Activated T-helper 1 cell treated with anti-CD3 and anti-CD28 coated beads, Interleukin-2, amount 50 U/mL, for 16 hours (primary cell): ENCODE measurements at places on chromosomes 12 and 14.
A peak's percentile ranks its signal among the peaks of the same experiment; 100 is the strongest.

GRCh38 chr12:84128117-84128991, 784.2 kb downstream of the SLC6A15 start:
- DNase-seq: no peak

DNA sequence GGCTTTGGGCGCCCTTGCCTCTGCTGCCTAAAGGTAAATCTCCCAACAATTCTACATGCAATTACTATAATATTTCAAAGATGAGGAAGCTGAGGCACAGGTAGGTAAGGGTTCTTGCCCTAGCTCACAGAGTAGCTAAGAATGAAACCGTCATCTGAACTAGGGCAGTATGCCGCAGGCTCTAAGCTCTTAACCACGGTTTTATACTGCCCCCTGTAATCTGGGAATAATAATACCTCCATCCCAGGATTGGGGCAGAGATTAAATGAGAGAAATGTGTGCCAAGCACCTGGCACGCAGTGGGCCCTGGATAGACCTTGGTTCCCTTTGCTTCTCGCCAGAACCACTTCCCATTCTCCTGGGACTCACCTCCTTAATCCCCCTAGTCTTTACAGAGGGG, 1.5 kb upstream of the HRK start:
- DNase-seq: no peak

- DNase-seq: no peak
Measured at GRCh38 chr12:59620326-59620725, 24.5 kb downstream of the SLC16A7 start.

DNA sequence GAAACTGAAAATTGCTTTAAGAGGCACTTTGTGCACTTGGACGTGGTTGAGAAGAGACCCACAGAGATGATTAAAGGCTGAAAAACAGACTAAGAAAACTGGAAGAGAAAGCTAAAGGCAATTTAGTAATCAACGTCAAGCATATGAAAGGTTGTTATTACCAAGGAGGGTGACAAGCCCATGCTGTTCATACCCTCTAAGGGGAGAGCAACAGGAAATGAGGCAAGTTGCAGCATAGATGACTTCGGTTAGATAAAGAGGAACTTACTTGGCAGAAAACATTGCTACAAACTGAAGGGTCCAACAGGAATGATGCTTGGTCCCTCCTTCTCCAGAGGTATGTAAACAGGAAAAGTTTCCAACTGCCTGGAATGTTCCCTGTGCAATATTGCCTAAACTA, 107.8 kb downstream of the DUSP6 start:
- DNase-seq: no peak

- peak; percentile 18 for DNase-seq
Measured at GRCh38 chr14:88005978-88006851, 1.3 kb downstream of the GPR65 start.
